Renal pelvis (tissue), 12 donors: ENCODE measurements at places on chromosomes 2 and 18. TPM values are rescaled to one million over a fixed set of nuclear protein-coding genes. Genes with fewer than 3 reads are reported as not detected.

DNA sequence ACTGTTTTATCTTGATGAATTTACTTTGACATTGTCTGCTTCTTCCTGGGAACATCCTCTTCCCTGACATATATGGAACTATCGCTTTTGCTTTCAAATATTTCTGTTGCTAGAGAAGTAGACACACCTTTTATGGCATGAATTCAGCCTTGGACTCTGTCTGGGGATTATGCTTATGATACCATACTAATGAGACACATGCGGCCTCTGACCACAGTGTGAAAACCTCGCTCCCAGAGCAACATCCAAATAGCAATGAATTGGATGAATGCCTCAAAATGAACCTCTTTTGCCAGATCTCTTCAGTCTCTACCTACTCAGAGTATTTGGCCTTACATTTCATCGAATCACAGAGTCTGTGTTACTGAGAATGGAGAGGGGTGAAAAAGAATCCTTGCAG is 70.9 kb downstream of the PIEZO2 start:
- no peak for DNase-seq

DNA sequence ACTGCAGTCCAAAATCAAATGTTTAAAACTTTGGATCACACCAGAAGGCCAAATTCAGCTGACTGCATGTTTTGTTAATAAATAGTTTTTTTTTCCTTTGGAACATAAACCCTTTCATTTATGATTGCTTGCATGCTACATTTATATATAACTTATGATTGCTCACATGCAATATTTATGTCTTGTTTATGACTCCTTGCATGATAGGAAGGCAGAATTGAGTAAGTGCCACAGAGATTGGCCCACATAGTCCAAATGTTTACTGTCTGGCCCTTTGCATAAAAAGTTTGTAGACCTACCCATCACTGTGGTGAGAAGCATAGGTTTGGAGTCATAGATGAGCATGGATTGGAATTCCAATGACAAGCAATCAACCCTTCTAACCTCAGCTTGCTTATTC is 30.8 kb downstream of the WDFY1 start:
- DNase-seq = no peak

GRCh38 chr2:10847008-10847407 is 34.4 kb upstream of the PDIA6 start:
- no peak for DNase-seq

DNA sequence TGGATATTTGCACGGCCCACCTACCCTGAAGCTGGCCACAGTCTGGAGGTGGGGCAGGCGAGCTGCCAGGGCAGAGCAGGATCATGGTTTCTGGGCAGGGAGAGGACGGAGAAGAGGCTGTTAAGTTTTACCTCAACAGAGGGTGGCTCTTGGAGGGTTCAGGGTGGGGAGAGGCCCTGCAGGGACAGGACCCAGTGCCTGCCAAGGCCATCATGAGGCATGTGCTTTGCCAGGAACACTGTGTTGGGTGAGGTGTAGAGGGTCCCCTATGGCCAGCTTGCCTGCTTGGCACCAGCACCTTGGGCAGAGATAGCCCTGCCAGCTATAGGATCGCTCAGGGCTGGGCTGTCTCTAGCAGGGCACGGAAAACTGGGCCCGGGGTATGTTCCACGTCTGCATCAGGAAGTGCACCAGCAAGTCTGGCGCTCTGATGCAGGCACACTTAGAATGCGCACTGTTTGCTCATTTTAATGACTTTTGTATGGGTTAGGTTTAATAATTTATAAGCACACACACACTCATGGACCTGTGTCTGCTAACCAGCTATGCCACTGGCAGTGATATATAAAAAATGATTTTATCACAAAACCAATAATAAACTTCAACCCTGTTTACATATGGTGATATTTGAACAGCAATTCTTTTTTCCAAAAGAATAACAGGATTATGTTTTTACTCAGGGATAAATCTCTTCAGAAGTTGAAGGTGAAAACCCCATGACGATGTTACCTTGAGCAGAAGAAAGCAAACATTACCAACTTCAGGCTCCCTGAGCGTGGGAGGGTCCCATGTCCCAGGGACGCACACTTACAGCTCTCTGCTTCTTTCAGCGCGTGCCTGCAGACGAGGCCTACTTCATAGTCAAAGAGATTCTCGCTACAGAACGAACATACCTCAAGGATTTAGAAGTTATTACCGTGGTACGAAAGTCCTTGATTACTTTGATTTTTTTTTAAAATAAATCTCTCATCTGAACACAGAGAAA is 46.4 kb downstream of the STK25 start:
- DNase-seq = no peak

DNA sequence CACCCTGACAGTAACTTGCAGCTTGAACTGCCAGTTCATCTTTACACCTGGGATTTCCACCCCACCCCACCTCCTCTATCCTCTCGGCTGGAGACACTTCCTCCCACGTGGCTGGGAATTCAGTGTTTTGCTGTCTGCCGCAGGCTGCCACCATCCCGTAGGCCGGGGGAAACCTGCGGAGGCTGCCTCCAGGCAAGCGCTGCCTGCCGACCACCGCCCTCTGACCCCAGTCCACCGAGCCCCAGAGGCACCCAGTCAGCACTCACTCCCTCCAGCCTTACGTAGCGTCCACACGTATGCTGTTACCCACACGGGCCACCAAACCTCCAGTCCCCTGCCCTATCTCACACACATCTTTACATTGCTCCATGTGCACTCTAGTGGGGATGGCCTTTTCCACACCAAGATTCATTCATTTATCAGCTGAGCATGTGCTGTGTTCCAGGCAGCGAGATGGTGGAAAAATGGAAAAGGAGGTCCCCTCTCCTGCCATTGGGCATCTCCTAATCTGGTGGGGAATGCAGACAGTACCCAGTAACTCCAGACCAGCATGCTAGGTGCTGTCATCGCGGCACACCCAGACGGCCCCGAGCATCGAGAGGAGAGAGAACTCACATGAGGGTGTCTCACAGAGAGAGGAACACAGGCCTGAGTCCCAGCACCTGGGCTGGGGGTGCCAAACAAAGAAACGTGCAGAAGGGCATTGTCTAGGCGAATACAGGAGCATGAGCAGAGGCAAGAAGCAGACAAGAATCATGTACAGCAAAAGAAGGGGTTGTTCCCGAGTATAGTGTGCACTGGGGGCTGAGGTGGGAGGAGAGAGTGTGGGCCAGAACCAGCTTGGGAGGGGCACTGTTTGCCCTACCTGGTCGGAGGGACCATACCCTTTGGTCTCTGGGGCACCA is 166.9 kb downstream of the SMAD7 start:
- no peak for DNase-seq

DNA sequence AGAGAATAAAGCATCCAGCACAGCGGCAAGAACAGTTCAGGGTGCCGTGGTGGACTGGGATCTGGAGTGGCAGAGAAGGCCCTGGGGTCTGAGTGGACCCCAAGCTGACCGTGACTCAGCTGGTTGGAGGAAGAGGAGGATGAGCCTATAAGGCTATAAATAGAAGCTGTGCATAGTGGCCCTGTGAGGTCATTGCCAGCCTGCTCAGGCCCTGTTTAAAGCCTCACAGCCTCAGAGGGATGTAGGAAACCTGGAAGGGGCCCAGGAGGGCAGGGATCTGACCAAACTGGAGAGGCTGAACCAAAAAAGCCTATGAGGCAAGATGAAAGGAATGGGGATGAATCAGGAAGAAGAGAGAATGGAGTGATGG is 11.3 kb upstream of the DES start:
- DNase-seq = no peak

DNA sequence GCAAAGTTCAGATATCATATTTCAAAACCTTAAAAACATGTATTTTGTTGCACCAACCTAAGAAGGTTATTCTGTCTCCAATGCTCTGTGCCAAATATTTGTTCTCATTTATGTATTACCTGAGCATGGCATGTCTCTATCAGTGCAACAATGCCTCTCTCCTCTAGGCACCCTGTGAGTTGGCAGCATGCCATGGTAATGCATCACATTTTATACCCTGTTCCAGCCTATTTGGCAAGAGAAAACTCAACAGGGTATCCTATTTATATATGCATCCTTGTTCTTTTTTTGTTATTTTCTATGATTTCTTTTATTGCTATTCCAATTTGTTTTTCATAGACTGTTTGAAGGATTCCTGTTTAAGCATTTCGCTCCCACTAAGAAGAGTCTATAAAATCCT is 126.3 kb upstream of the NRXN1 start:
- DNase-seq = no peak

DNA sequence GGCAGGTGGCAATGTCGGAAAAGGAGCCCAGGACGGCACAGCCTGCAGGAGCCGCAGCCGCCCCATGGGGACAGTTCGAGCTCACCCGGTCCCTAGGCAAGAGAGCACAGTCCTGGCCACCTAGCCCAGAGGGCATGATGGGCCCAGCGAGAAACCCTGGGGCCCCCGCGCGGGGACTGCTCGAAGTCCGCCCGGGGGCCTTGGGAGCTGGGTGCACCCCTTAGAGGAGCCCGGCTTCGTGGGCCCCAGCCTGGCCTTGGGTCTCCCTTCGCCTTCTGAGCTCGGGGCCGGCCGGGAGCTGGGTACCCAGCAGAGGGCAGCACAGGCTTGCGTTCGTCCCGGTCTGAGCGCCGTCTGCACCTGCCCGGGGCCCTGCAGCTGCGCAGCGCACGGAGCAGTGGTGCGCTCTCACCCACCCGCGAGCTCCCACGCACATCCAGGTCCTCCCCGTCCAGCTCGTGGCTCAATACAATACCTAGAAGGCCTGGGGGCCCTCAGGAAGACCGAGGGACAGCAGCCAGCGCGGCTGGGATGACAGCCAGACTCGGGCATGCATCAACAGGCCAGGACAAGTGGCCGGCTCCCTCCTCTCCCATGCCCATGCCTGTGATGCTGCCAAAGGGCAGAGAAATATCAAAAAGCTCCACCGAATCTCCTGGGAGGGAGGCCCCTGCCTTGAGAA is 96.2 kb upstream of the ZNF532 start:
- peak; percentile 68 for DNase-seq

- DNase-seq = no peak
Measured at GRCh38 chr2:239664216-239664810, 263.5 kb upstream of the HDAC4 start.

- DNase-seq = no peak
Measured at GRCh38 chr2:5990086-5990485, 297.9 kb downstream of the SOX11 start.

DNA sequence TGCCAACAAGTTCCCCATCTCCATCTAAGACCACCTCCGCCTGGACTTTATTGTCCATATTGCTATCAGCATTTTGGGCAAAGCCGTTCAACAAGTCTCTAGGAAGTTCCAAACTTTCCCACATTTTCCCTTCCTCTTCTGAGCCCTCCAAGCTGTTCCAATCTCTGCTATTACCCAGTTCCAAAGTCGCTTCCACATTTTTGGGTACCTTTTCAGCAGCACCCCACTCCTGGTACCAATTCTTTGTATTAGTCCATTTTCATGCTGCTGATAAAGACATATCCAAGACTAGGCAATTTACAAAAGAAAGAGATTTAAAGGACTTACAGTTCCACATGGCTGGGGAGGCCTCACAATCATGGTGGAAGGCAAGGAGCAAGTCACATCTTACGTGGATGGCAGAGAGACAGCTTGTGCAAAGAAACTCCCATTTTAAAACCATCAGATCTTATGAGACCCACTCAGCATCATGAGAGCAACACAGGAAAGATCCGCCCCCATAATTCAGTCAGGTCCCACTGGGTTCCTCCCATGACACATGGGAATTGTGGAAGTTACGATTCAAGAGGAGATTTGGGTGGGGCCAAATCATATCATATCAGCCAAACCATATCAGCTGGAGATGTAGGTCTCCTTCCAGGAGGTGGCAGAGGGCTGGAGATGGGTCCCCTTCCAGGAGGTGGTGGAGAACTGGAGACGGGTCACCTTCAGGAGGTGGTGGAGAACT is 19.8 kb upstream of the TXNDC2 start:
- no peak for DNase-seq

DNA sequence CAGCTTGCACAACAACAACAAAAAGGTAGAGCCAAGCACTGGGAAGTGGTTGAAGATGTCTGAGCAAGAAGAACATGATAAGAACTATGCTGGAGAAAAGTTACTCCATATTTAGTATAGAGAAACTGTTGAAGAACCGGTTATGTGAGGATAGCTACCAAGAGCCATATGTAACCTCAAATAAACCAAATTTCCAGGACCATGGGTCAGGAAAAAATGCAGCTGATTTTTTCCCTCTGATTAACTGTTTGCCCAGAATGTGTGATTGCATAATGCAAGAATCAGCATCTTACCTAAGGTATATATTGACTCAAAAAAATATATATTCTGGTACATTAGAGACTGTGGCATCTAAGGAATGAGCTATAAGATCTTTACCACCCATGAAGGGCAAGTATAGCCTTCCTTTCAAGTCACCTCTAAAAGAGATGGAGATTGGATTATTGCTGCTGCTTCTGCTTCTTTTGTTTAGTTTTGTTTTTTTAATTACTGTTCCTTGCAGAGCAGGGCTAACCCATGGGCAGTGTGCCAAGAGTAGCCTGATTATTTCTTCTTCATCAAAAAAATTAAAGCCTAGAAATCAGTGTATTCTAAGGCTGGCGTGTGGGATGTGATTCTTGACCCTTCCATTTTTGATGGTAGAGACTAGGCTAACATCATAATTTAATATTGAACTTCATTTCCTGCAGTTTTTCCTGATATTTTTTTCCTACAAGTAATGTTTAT is 76.9 kb upstream of the MAP3K20 start:
- DNase-seq = no peak

DNA sequence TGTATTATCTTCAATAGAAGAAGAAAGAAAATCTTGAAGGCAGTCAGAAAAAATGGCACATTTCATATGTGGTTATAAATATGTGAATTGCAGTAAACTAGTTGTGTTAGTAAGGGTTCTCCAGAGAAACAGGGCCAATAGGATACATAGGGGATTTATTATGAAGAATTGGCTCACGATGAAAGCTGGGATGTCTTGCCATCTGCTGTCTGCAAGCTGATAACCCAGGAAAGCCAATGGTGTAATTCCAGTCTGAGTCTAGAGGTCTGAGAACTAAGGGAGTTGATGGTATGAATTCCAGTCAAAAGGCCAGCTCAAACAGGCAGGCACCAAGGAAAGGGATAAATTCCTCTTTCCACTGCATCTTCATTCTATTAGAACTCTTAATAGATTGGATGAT is 362.4 kb downstream of the KCNJ3 start:
- DNase-seq = no peak

- DNase-seq = peak; percentile 85
Measured at GRCh38 chr2:64522843-64523428, 1.2 kb upstream of the AFTPH start.

Gene CXCR1
- polyA plus RNA-seq = not detected

Gene MPP4
- polyA plus RNA-seq = 0.23 TPM

Gene B3GNT2
- polyA plus RNA-seq = 35.6 TPM

Gene CHRNG
- polyA plus RNA-seq = 1.4 TPM

Gene KCNS3
- 6.5 TPM for polyA plus RNA-seq

Gene PMAIP1
- polyA plus RNA-seq = 3.1 TPM

Gene IL18RAP
- 0.17 TPM for polyA plus RNA-seq

Gene PDE11A
- 8.3 TPM for polyA plus RNA-seq

Gene NPC1
- 18.1 TPM for polyA plus RNA-seq

Gene UGT1A5
- polyA plus RNA-seq = not detected

Gene EMILIN1
- polyA plus RNA-seq = 102 TPM

Gene DHRS9
- polyA plus RNA-seq = 0.58 TPM

Gene COX5B
- 190 TPM for polyA plus RNA-seq
